Inflammatory macrophage (primary cell): ENCODE measurements at places on chromosomes 16 and 17.

GRCh38 chr17:48840441-48840840 is 9.6 kb downstream of the CALCOCO2 start:
- DNase-seq, result no peak

DNA sequence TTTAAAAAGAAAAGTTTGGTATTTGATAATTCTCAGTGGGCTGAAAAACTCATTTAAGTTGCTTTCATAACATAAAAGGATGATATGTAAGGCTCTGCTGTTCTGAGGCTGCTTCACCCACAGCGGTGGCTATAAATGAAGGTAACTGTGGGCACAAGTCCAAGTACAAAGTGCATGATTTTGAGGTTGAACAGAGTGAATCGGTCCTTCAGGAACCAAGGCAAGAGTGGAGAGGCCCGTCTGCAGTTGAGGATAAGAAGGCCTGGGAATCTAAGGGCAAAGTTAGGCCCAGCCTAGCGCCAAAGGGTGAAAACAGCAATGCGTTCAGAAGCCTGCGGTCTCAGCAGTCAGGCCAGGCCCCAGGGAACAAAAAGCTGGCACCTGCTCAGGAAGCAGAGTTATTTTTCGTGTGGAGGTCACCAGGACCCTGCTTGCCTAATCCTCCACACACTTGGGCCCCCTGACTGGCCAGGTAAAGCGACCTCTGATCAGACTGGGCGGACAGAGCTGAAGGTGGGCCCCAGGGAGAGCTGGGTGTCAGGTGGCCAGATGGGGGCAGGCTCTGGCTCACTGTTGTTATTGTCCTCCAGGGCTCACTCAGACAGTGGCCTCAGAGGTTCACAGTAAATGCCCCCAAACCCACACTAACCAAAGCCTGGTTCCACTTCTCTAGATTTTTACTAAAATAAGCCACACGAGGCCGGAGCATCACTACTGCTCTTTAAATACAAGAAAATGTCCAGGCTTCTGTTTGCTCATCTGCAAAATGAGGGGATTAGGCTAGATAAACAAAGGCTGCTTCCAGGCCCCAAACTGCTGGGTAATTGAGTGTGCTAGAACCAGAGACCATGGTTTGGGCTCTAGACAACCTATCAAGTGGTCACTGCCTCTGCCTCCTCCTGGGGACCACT is 46.5 kb downstream of the TEX2 start:
- DNase-seq, result no peak

GRCh38 chr16:68790130-68790761 is 53.1 kb upstream of the TANGO6 start:
- no peak for DNase-seq

- DNase-seq, result no peak
Measured at GRCh38 chr16:87125206-87126155, 191.7 kb downstream of the C16orf95 start.

- no peak for DNase-seq
Measured at GRCh38 chr16:75106351-75107274, 10.0 kb downstream of the LDHD start.

DNA sequence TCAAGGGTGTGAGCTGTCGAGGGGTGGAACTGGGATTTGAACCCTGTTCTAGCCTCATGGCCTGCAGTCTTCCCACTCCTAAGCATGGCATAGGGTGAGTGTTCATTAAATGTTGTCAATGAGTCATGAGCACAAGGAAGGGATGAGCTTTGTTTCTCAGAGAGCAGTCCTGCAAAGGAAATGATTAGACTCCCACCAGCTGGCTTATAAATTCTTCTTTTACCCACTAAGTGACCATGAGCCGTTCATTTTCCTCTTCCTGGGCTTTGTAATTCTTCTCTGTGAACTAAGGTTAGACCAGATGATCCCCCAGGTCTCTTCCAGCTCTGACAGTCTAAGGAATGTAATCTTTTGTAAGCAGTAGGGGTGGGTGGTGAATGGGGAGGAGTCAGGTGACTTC is 47.9 kb upstream of the HNF1B start:
- DNase-seq, result peak; percentile 67

DNA sequence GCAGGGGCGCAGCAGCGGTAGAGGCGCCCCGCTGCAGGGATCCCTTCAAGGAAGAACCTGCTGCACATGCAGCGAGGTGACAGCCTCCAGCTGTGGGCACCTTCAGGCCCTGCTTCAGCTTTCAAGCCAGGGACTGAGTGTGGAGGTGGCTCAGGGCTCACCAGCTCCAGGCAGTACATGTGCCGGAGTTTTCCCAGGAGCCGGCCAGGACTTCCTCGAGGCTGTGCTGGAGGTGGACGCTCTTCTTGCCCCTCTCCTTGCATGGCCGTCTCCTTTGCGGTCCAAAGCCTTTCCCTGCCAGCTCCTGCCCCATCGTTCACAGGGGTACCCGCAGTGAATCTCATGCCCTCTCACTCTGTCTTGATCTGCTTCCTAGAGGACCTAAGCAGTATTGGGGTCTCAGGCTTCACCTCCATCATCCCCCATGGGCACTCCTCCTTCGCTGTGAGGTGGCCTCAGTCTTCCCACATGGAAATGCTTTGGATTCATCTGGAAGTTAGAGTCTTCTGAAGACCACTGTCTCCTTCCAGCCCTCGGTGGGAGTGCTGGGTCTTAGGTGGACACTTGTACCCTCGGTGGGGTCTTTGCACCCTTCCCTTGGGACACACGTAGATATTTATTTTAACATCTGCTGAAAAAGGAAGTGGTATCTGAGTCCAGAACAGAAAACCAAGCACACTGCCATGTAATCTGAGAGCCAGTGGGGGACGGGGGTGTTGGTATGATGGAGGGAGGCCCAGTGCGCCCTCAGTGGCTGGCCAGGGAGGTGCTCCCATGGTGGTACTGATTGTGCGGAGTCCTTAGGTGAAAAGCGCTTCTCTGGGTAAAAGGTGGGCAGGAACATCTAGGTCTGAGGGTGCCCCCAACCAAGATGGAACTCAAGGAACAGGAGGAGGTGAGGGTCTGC is 7.0 kb downstream of the XYLT2 start:
- no peak for DNase-seq

- DNase-seq, result no peak
Measured at GRCh38 chr16:89600427-89600826, 13.0 kb upstream of the DPEP1 start.

- DNase-seq, result no peak
Measured at GRCh38 chr16:11203111-11203623, 52.8 kb downstream of the SOCS1 start.

DNA sequence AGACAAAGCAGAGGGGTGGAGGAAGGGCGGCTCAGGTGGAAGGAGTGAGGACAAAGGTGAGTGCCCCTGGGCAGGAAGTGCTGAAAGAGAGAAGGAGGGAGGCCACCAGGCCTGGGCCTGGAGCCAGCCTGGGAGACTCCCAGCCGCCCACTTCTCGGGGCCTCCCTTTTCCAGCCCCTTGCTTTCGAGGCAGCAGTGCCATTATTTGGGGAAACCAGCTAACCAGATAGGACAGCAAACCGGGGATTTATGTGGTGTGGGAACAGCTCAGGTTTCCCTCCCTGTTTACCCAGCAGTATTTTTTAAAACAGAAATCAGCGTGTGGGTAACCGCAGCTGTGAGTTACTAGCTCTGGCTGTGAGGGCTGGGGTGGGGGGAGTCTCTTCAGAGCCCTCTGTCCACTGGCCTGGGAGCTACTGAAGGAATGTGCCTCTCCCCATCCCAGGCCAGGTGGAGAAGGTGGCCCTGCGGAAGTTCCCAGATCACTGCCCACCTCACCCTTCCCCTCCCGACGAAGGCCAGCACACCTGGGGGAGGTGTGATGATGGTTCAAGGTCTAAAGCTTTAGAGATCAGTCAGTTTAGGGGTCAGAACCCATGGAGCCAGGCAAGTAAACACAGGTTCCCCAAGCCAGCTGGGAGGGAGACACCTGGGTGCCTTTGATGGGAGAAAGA is 8.4 kb upstream of the MEOX1 start:
- no peak for DNase-seq

DNA sequence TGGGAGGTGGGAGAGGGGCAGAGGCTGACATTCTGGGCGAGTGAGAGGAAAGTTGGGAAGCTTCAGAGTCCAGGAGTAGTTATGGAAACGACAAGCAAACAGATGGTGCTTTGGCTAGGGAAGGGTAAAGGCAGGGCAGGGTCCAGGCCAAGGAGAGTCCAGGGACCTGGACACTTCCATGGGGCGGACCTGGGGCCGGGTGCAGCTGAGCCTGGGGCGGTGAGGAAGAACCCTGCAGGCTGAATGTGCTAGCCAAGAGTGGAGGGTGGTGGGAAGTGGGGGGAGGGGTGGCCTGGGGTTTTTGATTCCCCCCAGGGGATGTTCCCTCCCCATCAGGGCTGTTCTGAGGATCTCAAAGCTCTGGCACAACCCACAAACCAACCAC is 2.6 kb downstream of the PPP1R9B start:
- DNase-seq, result no peak

DNA sequence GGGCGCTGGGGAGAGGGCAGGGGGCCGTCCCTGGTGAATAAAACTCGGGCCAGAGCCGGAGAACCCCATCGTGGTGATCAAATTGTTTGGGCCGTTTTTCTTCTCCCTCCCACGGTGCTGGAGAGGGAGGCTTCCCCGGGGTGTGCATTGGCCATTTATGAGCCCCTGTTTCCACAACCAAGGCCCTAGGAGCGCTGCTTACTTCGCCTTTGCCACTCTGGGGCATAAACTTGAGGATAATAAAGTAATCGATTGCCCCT is 544 bp downstream of the CCP110 start:
- no peak for DNase-seq

DNA sequence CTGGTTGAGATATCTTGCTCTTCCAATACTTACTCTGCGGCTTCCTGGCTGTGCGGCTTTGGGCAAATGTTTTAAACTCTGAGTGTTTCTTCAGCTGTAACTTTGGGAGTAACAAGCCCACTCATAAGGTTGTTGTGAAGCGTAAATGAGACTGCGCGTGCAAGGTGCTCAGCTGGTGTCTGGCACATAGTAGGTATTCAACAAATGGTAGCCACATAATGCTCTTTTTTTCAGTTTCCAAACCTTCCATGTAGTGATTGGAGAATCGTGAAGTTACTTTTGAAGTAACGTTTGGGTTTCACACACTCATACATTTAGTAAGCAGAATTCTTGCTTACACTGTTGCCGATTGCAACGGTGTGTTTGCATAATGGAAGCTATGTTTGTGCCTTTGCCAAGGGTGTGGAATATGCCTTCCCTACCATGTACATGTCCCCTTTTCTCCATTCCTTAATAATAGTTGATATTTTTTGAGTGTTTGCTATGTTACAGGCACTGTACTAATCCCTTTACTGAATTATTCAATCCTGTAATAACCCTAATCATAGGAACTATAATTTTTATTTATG is 829 bp downstream of the DHRS7B start:
- DNase-seq, result no peak

DNA sequence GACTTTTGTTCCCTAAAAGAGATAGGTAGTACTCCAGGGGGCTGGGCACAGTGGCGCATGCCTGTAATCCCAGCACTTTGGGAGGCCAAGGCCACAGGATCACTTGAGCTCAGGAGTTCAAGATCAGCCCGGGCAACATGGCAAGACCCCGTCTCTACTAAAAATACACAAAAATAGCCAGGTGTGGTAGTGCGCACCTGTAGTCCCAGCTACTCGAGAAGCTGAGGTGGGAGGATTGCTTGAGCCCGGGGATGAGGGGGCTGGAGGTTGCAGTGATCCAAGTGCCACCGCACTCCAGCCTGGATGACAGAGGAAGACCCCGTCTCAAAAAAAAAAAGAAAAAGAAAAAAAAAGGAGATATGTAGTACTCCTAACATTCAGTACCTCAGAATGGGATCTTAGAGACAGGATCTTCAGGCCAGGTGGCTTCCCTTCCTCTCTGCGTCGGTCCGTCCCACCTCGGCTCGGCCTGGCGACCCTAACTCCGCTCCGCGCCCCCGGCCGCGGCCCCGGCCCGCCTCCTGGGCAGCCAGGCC is 89.6 kb downstream of the CDC27 start:
- no peak for DNase-seq

DNA sequence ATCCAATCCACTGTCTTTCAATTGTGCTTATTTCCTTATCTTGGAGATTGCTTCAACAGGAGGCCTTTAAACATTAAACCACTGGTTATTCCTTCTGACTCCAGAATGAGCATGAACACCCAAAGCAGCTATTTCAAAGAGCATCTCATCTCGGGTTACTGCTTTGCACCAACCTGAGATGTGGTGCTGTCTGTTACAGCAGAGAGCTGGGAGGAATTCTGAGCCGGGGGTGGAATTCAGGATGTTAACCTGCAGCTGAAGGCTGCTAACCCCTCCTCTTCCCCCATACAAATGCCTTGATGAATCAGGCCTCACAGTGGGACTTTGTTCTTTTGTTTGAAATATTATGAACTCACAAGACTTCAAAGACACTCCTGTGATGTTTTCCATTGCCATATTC is 113.1 kb downstream of the SHISA9 start:
- DNase-seq, result no peak

DNA sequence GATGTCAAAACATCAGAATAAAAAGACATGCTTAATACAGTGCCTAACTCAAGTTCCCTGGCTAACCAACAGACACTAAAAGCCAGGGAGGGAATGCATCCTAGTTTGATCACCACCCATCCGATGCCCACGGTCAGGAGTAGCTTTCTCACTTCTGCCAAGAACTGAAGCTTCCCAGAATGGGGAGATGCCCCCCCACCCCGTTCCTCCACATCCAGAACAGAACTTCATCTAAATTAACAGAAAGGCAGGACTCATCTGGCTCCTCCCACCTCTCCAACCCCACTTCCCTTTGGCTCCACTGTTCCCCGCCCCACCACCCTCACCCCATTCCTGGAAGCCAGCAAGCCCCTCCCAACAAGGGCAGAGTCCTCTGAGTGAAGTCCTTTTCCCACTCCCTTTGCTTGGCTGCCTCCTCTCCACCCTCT is 33.7 kb downstream of the GDE1 start:
- DNase-seq, result no peak
